ENCODE measurements at places on chromosomes 12 and 14. TPM values are rescaled to one million over a fixed set of nuclear protein-coding genes. Genes with fewer than 3 reads are reported as not detected.

The POTEG gene
- total RNA-seq = not detected

The BCL11B gene
- total RNA-seq = not detected

The FNTB gene
- total RNA-seq = 7.4 TPM

The SLC25A21 gene
- total RNA-seq = not detected

- no peak overlapping the region for H3K4me3 ChIP-seq
- H3K36me3 ChIP-seq = no peaks in the 10 kb centered on the region
- peaks cover 6% of the 10 kb centered on the region for H3K4me1 ChIP-seq
- H3K27me3 ChIP-seq = no peaks in the 10 kb centered on the region
- DNase-seq = no peak
- no peak overlapping the region for H3K27ac ChIP-seq
These were observed 337.3 kb downstream of the CACNA1C start for GRCh38 chr12:2390133-2390532.

DNA sequence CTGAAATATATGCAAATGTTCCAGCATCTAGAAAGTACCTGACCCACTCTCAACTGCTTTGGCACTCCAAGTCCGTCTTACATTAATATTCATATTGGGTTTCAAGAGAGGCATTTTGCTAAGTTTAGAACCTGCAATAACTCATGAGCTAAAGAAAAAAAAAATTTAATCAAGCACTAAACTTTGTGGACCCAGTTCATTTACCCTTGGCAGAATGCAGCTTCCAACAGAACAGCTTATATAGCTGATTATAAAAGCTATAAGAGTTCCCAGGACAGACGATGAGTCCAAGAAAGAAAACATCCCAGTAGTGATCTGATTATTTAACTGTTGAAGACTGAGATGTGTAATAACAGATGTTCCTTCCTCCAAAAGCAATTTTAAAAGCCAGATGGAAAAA, 592.0 kb downstream of the KCNH5 start:
- H3K27ac ChIP-seq = no peak overlapping the region
- H3K36me3 ChIP-seq = no peaks in the 10 kb centered on the region

DNA sequence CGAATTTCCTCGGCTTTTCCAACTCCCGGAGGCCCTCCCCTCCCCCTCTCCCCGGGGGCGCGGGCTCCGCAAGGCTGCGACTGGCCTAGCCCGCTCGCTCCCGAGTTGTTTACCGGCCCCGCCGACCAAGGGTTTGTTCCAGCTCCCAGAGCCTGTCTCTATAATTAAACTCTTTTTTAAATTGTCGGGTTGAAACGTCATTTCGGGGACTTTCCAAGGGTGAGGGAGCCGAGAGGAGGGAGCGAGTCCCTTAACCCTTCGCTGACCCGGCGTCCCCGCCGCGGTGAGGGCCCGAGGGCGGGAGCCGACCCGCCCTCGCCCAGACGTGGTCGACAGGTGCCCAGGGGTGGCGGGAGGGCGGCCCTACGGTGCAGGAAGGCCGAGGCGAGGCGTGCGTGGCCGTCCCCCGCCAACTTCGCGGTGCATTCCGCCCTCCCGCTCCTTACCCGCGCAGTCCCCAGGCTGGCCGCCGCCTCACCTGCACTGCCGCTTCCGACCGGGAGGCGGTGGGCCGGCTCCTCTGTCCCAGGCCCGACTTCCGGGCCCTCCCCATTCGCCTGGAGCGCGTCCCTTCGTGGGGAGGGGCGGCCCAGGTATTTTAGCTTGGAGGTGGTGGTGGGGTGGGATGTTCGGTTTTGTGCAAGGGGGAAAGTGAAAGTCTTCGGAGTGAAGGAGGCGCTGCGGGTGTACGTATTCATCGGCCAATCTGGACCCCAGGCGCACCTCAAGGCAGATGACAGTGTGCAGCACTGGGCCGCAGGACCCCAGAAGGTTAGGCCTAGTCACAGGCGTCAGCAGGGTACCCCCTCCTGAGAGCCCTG, 2.9 kb upstream of the ZFP36L1 start:
- H3K27me3 ChIP-seq = no peaks in the 10 kb centered on the region
- no peaks in the 10 kb centered on the region for H3K4me1 ChIP-seq
- peak; percentile 87 for DNase-seq
- peak overlapping the region; percentile 99 for H3K27ac ChIP-seq

DNA sequence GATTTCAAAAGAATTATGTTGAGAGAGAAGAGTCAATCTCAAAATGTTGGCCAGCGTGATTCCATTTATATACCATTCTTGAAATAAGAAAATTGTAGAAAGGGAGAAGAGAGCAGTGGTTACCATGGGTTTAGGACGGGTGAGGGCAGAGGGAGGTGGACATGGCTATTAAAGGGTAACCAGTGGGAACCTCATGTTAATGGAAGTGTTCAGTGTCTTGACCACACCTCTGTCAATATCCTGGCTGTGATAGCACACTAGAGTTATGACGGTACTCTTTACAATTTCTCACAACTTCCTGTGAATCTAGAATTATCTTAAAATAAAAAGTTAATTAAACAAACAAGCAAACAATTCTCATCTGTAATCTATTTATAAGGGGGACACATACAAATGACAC, 821.2 kb downstream of the VRK1 start:
- no peaks in the 10 kb centered on the region for H3K36me3 ChIP-seq
- H3K27ac ChIP-seq = no peak overlapping the region
- no peak overlapping the region for H3K4me3 ChIP-seq
- no peaks in the 10 kb centered on the region for H3K27me3 ChIP-seq
- H3K4me1 ChIP-seq = no peaks in the 10 kb centered on the region

DNA sequence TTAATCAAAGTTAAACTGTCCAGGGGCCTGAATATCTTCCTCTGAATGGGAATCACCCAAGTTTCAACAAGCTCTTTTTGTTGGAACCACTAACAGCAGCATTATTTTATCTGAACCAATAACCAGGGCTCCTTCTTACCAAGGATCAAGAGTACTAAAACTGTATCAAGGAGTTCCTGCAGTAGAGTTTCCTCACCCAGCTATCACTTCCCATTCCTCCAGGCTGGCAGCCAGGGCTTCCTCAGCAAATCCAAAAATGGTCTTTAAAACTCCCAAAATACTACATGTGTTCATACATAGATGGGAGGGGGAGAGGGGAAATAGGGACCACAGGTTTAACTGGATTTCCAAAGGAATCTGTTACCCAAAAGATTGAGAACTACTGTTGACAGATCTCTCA, 10.5 kb downstream of the FMNL3 start:
- H3K27ac ChIP-seq = peak overlapping the region; percentile 35
- H3K36me3 ChIP-seq = no peaks in the 10 kb centered on the region
- no peak for DNase-seq
- H3K4me3 ChIP-seq = no peak overlapping the region

GRCh38 chr12:120132054-120132836, 15.7 kb upstream of the RAB35 start:
- no peaks in the 10 kb centered on the region for H3K27me3 ChIP-seq
- no peak for DNase-seq
- H3K4me3 ChIP-seq = no peak overlapping the region
- no peak overlapping the region for H3K27ac ChIP-seq
- H3K4me1 ChIP-seq = no peaks in the 10 kb centered on the region

DNA sequence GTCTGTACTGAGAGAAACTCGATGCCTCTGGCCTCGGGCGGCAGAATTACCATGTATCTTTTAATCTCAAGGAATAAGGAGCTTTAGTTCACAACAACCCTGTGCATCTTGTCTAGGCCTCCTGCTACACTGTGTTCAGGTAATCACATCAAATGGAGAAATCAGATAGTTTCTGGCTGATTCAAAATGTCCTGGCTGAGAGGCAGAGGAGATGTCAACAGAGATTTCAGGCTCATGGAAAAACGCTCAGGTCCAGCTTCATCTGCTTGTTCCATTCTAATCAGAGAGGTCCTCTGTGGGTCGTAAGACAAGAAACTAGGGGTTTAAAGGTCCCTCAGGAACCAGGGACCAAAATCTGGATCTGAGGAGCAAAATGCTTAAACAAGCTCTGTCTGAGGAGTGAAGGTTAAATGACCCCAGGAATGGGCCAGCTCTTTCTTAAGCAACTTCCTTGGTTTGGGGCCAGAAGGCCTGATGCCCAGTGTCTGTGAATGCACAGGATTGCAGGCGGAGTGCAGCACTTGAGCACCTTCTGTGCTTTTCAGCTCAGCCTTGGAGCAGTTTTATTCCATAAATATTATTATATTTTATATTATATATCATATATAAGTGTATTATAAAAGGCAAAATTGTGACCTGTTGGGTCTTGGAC, 170.2 kb upstream of the PRICKLE1 start:
- H3K4me3 ChIP-seq = no peak overlapping the region
- no peaks in the 10 kb centered on the region for H3K4me1 ChIP-seq
- H3K36me3 ChIP-seq = no peaks in the 10 kb centered on the region

- no peaks in the 10 kb centered on the region for H3K27me3 ChIP-seq
- no peak overlapping the region for H3K27ac ChIP-seq
- H3K4me3 ChIP-seq = no peak overlapping the region
- no peaks in the 10 kb centered on the region for H3K4me1 ChIP-seq
- H3K36me3 ChIP-seq = no peaks in the 10 kb centered on the region
These were observed 69.8 kb downstream of the ATG14 start for GRCh38 chr14:55341781-55342180.

DNA sequence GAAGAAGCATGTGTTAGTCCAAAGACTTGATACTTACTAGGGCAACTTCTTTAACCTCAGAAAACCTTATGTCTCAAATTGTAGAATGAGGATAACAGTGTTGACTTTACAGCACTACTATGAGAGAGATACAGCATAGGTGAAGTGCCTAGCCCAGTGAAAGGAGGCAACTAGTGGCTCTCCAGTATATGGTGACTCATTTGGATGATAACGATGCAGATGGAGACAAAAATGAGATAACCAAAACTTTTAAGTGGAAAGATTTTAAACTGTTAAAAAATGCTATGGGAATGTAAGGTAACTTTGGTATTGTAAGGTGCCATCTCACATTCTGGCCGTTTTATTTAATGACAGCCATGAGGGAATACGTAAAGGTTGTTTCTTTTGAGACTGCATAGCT, 2.7 kb downstream of the PHC1 start:
- no peak overlapping the region for H3K27ac ChIP-seq
- no peak overlapping the region for H3K4me3 ChIP-seq
- no peak for DNase-seq
- H3K4me1 ChIP-seq = no peaks in the 10 kb centered on the region

GRCh38 chr14:105492031-105492970, 1.3 kb downstream of the TEDC1 start:
- peak; percentile 38 for DNase-seq
- no peak overlapping the region for H3K27ac ChIP-seq
- H3K4me1 ChIP-seq = no peaks in the 10 kb centered on the region
- no peak overlapping the region for H3K4me3 ChIP-seq
- no peaks in the 10 kb centered on the region for H3K36me3 ChIP-seq

DNA sequence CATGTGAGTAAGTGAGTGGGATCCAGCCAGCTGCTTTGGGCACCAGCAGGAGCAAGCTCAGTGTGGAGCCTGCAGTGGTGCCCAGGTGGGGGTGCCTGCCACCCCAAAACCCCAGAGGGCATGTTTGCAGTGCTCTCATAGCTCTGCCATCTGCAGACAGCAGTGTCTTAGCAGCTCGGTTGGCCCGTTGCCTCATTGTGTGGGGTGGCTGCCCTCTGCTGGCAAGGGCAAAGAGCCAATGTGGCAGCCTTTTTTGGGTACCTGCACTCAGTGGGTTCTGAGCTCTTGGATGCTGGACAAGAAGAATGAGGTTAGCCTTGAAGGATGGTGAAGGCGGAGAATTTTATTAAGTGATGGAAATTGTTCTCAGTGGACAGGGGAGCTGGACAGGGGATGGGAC, 52.3 kb downstream of the NEUROD4 start:
- no peak for DNase-seq
- H3K27me3 ChIP-seq = no peaks in the 10 kb centered on the region
- H3K4me1 ChIP-seq = no peaks in the 10 kb centered on the region
- H3K27ac ChIP-seq = no peak overlapping the region

GRCh38 chr12:49821373-49822287, 6.6 kb downstream of the NCKAP5L start:
- H3K4me1 ChIP-seq = no peaks in the 10 kb centered on the region
- H3K36me3 ChIP-seq = no peaks in the 10 kb centered on the region
- H3K27me3 ChIP-seq = no peaks in the 10 kb centered on the region
- H3K27ac ChIP-seq = no peak overlapping the region
- DNase-seq = no peak

GRCh38 chr12:62379026-62379722, 87.5 kb upstream of the MON2 start:
- no peak for DNase-seq
- no peaks in the 10 kb centered on the region for H3K36me3 ChIP-seq
- H3K27ac ChIP-seq = no peak overlapping the region
- H3K4me1 ChIP-seq = no peaks in the 10 kb centered on the region
- H3K27me3 ChIP-seq = no peaks in the 10 kb centered on the region

GRCh38 chr12:69130064-69130463, 109.3 kb upstream of the CPSF6 start:
- H3K36me3 ChIP-seq = no peaks in the 10 kb centered on the region
- H3K27ac ChIP-seq = no peak overlapping the region
- H3K4me1 ChIP-seq = no peaks in the 10 kb centered on the region
- no peak for DNase-seq
- no peak overlapping the region for H3K4me3 ChIP-seq
- H3K27me3 ChIP-seq = no peaks in the 10 kb centered on the region

DNA sequence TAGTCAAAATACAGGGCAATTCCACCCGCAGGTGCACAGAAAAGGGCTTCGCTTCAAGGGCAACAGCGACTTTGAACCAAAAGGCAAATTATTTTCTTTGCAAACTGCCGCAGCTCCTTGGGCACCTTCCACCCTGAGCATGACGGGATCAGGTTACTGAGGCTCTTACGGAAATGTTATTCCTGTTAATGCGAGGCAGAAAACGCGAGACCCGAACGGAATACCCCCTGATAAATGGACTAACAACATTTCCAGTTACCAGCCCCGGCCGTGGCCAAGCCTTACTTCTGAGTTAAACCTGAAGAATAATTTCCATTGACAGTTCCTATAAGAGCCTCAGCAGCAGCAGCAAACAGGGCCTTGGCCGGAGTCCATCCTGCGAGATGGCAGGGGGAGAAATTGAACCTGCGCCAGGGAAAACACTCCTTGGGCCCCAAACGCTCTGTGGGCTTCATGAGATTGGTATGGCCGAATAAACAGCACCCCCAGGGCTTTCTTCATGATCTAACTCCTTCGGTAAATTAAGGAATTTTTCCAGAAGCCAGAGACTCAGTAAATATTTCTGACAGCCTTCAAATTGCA, 70.0 kb upstream of the DICER1 start:
- H3K27me3 ChIP-seq = no peaks in the 10 kb centered on the region
- H3K27ac ChIP-seq = no peak overlapping the region
- no peaks in the 10 kb centered on the region for H3K36me3 ChIP-seq
- H3K4me3 ChIP-seq = no peak overlapping the region
- DNase-seq = no peak
- no peaks in the 10 kb centered on the region for H3K4me1 ChIP-seq

- no peaks in the 10 kb centered on the region for H3K27me3 ChIP-seq
- H3K27ac ChIP-seq = no peak overlapping the region
- no peaks in the 10 kb centered on the region for H3K4me1 ChIP-seq
- no peak overlapping the region for H3K4me3 ChIP-seq
- H3K36me3 ChIP-seq = no peaks in the 10 kb centered on the region
- no peak for DNase-seq
These were observed 896.4 kb downstream of the BCL11B start for GRCh38 chr14:98375566-98375965.
